Hepatocyte (in vitro differentiated cells): ENCODE measurements at places on chromosomes 3 and 15.

GRCh38 chr15:73800662-73801345, 47.7 kb upstream of the INSYN1 start:
- DNase-seq = peak; percentile 37

DNA sequence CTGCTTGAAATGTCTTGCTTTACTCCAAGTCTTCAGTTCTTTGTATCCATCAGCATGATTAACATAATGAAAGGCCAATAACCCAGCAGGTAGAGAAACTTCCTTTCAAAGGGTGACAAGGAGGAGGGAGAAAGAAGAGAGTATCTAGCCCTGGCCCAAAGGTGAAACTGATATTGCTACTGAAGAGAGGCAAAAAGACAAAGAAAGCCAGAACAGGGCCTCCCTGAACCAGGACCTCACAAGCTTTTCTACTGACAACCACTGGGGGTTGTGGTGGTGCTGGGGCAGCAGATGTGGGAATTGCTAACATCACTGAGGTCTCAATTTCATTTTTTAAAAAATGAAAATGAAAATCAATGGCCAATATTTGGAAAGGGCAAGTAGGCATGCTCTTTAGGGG, 234.1 kb downstream of the RSL24D1 start:
- DNase-seq = no peak

GRCh38 chr15:92068121-92068520, 214.6 kb downstream of the SLCO3A1 start:
- no peak for DNase-seq

DNA sequence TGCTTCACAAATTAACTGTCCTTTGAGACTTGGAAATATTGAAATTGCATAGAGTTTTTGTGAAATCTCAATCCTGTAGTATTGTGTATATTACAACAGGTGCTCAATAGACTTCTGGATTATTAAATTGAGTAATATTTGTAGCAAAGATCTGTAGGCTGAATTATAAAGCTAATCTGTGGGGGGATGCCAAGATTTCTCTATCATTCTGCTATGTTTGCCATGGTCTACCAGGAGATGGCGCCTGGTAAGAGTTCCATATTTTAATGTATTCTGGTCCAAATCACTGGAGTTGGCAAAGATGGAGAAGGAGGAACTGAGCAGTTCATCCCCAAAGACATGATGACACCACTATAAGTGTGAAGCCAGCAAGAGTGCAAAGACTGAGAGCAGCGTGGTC, 340.9 kb upstream of the TPRG1 start:
- DNase-seq = no peak

DNA sequence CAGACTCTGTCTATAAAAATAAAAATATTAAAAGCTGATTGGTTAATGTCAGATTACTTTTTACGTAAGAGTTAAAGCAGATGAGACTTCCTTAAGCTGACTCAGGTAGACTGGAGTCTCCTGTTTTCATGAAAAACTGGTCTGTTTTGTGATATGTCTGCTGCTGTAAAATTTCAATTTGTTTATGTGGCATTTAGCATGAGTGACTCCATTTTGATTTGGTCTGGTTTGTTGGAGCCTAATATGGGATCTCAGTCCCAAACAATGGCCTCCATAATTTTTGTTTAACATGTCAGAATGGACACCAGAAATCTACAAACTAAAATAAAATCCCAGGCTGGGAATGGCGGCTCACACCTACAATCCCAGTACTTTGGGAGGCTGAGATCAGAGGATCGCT, 57.8 kb upstream of the LEKR1 start:
- no peak for DNase-seq

DNA sequence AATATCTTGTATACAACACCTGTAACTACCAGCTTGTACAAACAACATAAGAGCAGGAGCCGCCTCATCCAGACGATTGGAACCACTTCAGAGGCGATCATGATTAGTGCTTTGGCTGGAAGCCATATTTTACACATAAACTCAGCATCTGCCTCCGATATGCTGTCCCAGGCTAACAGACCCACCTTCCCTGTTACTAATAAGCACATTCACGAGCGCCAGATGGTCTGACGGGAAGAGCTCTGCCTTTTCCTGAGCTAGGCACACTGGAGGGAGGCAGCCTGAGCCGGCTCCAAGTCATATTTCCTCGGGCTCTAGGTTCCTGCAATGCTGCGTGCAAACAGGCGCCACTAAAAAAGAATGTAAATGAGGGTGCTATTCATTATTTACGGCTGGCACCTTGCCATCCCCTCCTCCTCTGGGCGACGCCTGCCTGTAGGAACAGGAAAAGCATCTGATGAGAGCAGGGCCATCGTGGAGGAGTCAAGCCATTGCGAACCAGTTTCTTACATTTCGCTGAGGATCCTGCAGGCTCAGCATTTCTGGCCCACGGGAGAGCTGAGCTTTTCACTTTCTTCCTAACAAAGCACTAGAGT, 98.2 kb downstream of the ANXA2 start:
- DNase-seq = peak; percentile 5

- DNase-seq = no peak
Measured at GRCh38 chr3:148074946-148075345, 622.8 kb upstream of the AGTR1 start.

DNA sequence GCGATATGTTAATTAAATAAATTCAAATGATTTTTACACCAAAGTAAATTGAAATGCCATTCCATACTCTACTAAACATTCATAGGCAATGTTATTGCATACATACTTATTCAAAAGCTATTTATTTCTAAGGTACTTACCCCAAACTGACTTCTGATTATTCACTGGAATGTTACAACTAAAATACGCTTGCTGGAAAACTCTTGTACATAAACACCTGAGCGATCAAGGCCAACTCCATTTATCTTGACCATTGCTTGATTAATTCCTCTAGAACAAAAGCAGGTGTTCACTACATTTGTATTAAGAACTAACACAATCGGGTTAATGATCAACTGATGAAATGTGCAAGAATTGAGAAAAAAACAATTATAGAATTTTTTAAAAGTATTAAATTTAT, at the start of gene SERPINI2:
TSS of gene SERPINI2 (minus strand) at position 180 of the 400 bp plus-strand sequence. CDS start 2,208 bp downstream, outside the sequence.
- no peak for DNase-seq

- DNase-seq = no peak
Measured at GRCh38 chr3:135908225-135908624, 57.3 kb upstream of the PPP2R3A start.

GRCh38 chr3:64440498-64440897, 215.2 kb upstream of the PRICKLE2 start:
- peak; percentile 34 for DNase-seq

DNA sequence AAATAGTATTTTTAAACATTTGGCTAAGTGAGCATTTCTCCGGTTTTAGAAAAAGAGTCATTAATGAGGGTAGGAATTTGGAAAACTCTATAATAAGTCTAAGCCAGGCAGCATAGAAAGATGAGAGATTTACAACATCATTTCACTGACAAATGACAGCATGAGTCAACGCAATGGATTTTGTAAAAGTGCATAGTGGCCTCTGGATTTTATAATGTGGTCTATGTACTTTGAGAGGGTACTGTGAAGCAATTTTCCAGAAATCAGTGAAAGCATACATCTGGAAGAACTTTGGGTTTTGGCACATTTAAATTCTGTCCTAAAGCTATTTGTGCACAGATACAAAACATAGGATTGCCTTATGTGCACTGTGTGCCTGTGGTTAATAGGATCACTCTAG, 130.8 kb upstream of the CCNL1 start:
- DNase-seq = peak; percentile 22

- no peak for DNase-seq
Measured at GRCh38 chr3:125611908-125612307, 16.6 kb upstream of the OSBPL11 start.

GRCh38 chr3:11552289-11553264, 91.1 kb downstream of the VGLL4 start:
- no peak for DNase-seq
